ENCODE measurements at places on chromosomes 16 and 17. TPM values are rescaled to one million over a fixed set of nuclear protein-coding genes. Genes with fewer than 3 reads are reported as not detected.

GRCh38 chr17:37737971-37738370 is 6.9 kb downstream of the HNF1B start:
- peak; percentile 75 for DNase-seq
- no peaks in the 10 kb centered on the region for H3K36me3 ChIP-seq
- no peak overlapping the region for H3K27ac ChIP-seq
- peaks cover 52% of the 10 kb centered on the region for H3K27me3 ChIP-seq

DNA sequence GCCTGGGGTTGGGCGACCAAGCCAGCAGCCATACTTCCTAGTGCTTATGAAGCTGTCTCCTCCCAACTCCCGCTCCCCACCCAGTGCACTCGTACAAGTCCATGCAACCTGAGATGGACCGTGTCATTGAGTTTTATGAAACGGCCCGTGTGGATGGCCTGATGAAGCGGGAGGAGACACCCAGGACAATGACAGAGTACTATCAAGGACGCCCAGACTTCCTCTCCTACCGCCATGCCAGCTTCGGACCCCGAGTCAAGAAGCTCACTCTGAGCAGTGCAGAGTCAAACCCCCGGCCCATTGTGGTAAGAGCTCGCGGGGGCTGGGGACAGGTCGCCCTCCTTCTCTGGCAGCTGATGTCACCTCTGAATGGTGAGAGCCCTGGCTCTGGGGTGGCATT is 11.0 kb upstream of the KATNB1 start:
- no peak overlapping the region for H3K4me3 ChIP-seq
- DNase-seq: no peak
- no peak overlapping the region for H3K27ac ChIP-seq
- H3K4me1 ChIP-seq: no peaks in the 10 kb centered on the region
- no peaks in the 10 kb centered on the region for H3K27me3 ChIP-seq

- no peaks in the 10 kb centered on the region for H3K27me3 ChIP-seq
- H3K4me1 ChIP-seq: peaks cover 26% of the 10 kb centered on the region
- peak overlapping the region; percentile 70 for H3K27ac ChIP-seq
- H3K4me3 ChIP-seq: no peak overlapping the region
Observed at GRCh38 chr17:42402117-42402516, 13.9 kb upstream of the STAT3 start.

DNA sequence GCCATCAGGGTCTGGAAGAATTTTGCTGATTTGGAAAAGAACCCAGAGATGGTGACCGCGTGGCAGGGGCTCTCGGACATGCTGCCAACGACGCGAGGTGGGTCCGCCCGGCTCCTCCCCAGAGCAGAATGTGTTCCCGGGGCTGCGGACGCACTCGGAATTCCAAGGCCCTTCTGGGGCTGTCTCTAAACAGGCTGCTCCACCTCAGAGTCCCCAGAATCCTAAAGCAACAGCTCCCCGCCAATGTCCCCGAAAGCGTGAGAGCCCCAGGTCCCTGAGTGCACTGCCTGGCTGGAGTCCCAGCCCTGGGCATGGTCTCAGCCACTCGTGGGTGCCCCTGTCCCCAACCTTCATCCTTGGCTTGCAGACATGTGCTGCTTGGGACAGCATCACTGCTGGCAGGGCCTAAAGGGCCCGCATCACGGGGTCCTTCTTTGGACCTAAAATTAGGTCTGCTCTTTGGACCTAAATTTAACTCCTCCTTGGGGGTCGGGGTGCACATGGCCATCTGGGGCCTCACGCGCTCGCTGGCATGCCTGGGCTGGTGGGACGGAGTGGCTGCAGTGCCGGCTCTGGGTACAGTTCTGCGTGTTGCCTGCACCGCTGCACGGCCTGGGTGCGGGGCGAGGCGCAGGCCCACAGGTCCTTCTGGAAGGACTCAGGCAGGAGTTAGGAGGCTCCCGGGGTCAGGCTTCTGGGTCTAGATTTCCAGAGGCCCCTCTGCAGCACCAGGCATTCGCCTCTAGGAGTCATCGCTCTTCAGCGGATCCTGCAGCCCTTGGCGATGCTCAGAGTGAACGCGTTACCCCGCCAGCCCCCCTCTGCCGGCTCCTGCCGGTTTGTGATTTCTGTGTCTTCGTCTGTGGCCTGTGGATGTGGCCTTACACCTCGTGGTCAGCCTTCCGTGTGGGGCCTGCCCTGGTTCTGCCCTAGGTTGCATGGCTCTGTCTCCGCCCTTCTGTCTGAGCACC is 41.9 kb upstream of the CHMP6 start:
- H3K4me1 ChIP-seq: no peaks in the 10 kb centered on the region
- no peaks in the 10 kb centered on the region for H3K27me3 ChIP-seq
- H3K4me3 ChIP-seq: no peak overlapping the region
- H3K36me3 ChIP-seq: peaks cover 11% of the 10 kb centered on the region

- H3K4me3 ChIP-seq: no peak overlapping the region
- no peaks in the 10 kb centered on the region for H3K4me1 ChIP-seq
- H3K36me3 ChIP-seq: no peaks in the 10 kb centered on the region
Observed at GRCh38 chr17:76576189-76576588, 9.5 kb downstream of the ST6GALNAC2 start.

GRCh38 chr16:89308391-89309333 is 91.2 kb downstream of the ZNF778 start:
- H3K36me3 ChIP-seq: peaks cover 21% of the 10 kb centered on the region
- H3K4me1 ChIP-seq: no peaks in the 10 kb centered on the region
- H3K4me3 ChIP-seq: no peak overlapping the region

DNA sequence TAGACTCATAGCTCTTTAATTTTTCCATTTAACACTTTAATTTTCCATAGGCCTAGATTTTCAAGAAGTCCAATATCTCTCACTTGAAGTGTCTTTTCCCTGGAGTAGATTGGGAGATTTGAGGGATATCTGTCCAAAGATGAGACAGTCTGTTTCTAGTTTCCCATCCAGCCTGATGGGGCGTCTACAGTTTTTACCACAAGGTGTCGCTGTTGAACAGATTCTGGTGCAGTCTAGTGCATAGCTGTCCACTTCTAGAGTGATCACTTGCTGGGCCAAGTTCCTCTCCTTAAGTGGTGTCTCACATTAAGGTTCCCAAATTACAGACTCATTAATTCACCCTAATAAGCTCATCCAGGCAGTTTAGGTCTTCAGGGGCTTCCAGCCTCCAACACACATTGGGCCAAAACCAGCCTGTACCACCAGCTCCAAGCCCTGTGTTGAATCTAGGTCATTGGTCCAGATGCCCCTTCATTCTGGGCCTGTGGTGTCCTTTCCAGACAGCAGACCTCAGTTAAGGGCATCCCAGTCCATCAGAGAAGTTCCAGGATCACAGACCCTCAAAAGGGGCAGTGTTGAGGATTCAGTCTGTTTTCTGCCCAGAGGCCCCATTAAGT is 9.4 kb downstream of the SNX20 start:
- H3K36me3 ChIP-seq: no peaks in the 10 kb centered on the region
- no peaks in the 10 kb centered on the region for H3K27me3 ChIP-seq
- no peak overlapping the region for H3K27ac ChIP-seq
- H3K4me1 ChIP-seq: no peaks in the 10 kb centered on the region
- H3K4me3 ChIP-seq: no peak overlapping the region

GRCh38 chr17:10217916-10218315 is 19.5 kb upstream of the GAS7 start:
- H3K4me1 ChIP-seq: no peaks in the 10 kb centered on the region
- no peak overlapping the region for H3K4me3 ChIP-seq
- DNase-seq: no peak
- H3K27me3 ChIP-seq: no peaks in the 10 kb centered on the region

DNA sequence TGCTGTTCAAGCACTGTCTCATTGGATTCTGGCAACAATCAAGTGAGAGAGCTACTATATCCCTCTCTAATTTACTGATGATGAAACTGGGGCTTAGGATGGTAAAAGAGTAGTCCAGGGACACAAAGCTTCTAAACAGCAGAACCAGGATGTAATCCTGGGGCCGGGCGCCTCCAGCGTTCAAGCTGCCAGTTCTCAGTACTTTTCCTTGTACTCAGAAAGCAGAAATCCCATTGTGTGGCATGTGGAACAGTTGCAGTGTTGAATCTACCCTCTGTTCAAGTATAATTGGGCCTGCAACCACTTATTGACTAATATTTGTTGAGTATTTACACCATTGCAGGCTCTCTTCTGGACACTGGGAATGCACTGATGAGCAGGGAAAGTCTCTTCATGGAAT is 14.5 kb upstream of the CDH13 start:
- no peak overlapping the region for H3K27ac ChIP-seq
- DNase-seq: no peak
- peaks cover 3% of the 10 kb centered on the region for H3K27me3 ChIP-seq
- H3K4me1 ChIP-seq: no peaks in the 10 kb centered on the region
- H3K36me3 ChIP-seq: no peaks in the 10 kb centered on the region
- H3K4me3 ChIP-seq: no peak overlapping the region

DNA sequence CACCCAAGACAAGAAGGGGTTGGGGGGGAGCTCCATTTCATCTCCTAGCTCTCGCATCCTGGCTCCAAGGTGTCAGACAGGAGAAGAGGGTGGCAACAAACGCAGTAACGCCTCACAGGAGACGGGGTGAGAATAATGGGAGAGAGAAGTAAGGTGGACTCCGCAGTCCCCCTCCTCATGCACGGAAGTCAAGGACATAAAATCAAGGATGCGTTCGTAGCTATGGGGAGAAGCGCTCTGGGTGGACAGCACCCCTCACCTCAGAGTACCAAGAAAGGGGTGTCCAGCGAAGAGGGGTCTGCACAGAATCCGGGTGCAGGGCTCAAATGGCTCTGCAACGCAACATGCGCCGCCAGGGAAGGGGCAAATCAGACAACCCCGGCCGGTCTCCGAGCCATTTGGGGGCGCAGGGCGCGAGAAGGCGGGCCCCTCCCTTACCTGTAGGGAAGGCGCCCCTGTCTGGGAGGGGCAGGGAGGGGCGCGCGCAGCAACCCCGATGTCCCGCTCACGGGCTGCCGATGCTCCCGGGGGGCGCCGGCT is 555 bp downstream of the HDAC5 start:
- H3K27me3 ChIP-seq: no peaks in the 10 kb centered on the region
- H3K36me3 ChIP-seq: peaks cover 3% of the 10 kb centered on the region
- peak overlapping the region; percentile 91 for H3K4me3 ChIP-seq
- no peak for DNase-seq
- H3K4me1 ChIP-seq: peaks cover 3% of the 10 kb centered on the region
- peak overlapping the region; percentile 59 for H3K27ac ChIP-seq

- no peaks in the 10 kb centered on the region for H3K4me1 ChIP-seq
- no peak overlapping the region for H3K4me3 ChIP-seq
- no peak overlapping the region for H3K27ac ChIP-seq
Observed at GRCh38 chr17:81323411-81323868, 28.3 kb upstream of the SLC38A10 start.

DNA sequence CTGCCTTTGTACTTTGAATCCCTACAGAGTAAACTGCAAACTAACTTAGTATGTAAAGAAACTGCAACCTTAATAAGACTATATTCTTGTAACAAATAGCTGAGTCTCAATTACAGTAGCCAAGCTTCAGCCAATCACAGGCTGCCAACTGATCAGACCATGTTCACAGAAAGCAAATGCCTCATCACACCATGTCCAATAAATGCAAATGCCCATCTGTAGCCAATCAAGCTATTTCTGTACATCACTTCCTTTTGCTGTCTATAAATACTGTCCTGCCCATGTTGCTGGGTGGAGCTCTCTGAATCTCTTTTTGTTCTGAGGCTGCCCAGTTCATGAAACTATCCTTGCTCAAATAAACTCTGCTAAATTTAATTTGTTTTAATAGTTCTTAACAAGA is 531.7 kb upstream of the TOM1L1 start:
- H3K36me3 ChIP-seq: no peaks in the 10 kb centered on the region
- no peaks in the 10 kb centered on the region for H3K4me1 ChIP-seq
- no peak for DNase-seq
- H3K4me3 ChIP-seq: no peak overlapping the region

Gene SPOP
- polyA plus RNA-seq: 46.7 TPM

Gene ALOXE3
- 0.01 TPM for polyA plus RNA-seq

Gene TBC1D3E
- not detected for polyA plus RNA-seq

Gene NUPR1
- polyA plus RNA-seq: 22.2 TPM

Gene CCNF
- polyA plus RNA-seq: 11.8 TPM

Gene CDH5
- polyA plus RNA-seq: 0.07 TPM

Gene CRYBA1
- polyA plus RNA-seq: not detected
